ENCODE measurements at places on chromosomes 16 and 17.

DNA sequence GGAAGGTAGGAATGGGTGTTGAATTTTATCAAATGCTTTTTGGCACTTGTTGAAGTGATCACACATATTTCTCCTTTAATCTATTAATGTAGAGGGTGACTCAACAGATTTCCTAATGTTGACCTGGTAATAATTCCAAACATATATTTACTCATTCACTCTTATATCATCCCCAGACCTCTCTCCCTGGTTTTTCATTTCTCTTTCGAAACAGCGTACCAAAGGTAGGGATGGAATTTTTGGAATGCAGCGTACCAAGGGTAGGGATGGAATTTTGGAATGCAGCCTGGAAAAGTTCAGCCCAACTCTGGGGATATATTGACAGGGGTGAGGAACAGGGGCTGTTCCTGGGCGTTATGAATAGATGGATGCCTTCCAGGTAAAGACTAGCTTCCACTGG is 7.3 kb downstream of the KIF18B start:
- no peak for DNase-seq

DNA sequence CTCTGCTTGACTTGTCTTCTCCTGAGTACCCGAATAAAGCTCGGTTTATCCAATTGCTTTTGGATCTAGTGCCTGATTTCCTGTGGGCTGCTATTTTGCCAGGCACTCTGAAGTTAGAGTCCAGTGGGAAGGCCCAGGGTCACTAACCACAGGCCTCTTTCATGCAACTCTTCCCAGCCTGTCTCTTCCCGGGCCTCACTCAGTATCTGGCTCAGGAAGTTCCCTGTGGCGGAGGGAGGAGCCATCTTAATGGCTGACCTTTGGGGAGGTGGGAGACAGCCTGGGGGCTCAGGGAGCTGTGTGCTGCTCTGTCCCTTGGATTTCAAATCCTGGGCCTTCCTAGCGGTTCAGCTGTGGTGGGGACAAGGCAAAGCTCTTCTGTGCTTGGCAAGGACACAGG is 328.5 kb downstream of the SLC39A11 start:
- no peak for DNase-seq

DNA sequence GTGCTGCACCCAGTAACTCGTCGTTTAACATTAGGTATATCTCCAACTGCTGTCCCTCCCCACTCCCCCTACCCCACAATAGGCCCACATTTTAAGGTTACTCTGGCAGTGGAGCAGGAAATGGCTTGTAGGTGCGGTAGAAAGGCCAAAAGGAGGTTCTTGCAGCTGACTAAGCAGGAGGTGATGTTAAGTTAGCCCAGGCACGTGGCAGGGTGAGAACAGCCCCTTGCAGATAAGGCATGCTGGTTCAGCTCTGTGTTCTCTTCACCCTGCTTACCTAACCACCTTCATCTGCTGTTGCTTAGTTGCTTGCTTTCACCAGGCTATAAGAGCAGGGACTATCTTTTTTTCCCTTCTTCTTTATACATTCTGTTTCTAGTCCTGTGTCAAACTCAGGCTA is 1082.8 kb upstream of the RBFOX1 start:
- no peak for DNase-seq

DNA sequence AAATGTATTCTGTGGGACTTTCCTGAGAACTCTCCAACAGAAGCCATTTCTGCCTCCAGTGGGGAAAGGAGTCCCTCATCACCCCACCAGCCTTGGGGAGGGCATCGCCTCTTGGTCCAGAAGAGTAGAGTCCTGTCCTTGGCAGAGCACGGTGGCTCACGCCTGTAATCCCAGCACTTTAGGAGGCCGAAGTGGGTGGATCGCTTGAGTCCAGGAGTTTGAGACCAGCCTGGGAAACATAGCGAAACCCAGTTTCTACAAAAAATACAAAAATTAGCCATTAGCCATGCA is 41.0 kb downstream of the LYRM1 start:
- no peak for DNase-seq

- DNase-seq = no peak
These were observed 2.6 kb downstream of the LGALS3BP start for GRCh38 chr17:78976907-78977680.

DNA sequence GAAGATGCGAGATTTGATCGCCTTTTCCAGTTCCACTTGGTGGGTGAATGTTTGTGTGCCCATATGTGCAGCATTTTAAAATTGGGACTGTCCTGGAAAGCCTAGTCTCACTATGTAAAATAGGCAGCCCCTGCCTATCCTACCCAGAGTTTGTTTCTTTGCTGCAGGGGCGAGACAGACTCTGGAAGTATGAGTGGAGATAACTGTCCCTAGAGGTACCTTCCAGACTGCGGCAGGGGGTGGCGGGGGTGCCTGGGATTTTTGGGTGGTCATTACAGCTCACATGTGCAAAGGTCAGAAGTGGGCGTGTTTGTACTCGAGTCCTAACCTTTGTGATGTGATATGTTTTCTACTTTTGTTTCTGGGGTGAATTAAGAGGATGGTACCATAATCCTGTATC is 36.6 kb downstream of the MPRIP start:
- DNase-seq = no peak

DNA sequence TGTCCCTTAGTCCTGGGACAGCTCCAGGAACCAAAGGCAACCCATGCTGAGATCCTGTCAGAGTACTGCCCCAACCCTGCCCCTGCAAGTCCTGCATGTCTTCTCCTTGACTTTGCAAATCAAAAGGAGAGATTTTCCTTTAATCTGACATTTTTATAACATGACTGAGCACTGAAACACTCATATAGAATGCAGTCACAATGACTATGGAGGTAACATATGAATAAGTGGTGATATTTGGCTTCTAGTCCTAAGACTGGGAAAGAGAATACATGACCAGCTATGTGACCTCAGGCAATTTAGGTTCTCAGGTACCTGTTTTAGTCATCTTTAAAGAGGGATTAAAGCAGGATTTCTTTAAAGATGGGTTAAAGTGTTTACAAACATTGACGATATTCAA is 941.6 kb upstream of the CDH8 start:
- no peak for DNase-seq

DNA sequence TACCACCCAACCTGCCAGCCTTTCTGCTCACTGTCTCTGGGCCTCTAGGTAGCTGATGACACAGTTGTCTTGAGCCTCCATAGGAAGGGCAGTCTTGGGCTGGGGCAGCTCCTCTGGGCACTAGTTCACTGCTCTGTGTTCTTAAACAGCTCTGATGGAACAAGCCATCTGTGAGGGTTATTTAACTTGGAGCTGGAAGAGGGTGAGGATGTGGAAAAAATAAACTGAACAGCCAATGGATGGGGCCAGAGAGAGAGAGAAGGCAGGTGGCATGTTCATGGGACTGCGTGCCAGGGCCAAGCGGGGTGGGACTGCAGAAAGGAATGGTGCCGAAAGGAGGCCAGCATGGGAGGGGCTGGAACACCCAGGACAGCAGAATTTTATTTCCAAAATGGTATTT is 52.6 kb downstream of the HIC1 start:
- no peak for DNase-seq

DNA sequence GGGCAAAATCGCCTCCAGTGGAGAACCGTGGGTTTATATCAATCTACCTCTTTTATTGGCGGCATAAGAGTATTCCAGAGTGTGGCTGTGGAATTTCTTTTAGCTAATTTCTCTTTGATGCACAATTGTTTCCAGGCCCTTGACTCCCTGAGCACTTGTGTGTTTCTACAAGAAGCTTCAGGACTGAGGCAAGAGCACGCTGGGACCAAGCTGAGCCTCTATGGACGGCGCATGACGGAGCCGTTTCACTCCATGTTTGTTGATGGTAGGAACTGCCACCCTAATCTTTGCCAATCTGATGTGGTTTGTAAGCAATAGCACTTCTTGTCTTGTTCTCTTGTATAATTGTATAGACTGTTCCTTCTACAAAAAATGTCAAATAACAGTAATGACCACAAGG is 11.2 kb upstream of the ANKRD40CL start:
- DNase-seq = no peak

GRCh38 chr17:62892061-62892675 is 73.9 kb upstream of the TANC2 start:
- peak; percentile 3 for DNase-seq

Data from GDM1 (cell line).